ENCODE measurements at places on chromosomes 5 and 9. TPM values are rescaled to one million over a fixed set of nuclear protein-coding genes. Genes with fewer than 3 reads are reported as not detected.
A peak's percentile ranks its signal among the peaks of the same experiment; 100 is the strongest.

ADAMTSL2 gene
- total RNA-seq: 14.0 TPM

FGF18 gene
- total RNA-seq: 0.53 TPM

SMIM33 gene
- 0.76 TPM for total RNA-seq

DNA sequence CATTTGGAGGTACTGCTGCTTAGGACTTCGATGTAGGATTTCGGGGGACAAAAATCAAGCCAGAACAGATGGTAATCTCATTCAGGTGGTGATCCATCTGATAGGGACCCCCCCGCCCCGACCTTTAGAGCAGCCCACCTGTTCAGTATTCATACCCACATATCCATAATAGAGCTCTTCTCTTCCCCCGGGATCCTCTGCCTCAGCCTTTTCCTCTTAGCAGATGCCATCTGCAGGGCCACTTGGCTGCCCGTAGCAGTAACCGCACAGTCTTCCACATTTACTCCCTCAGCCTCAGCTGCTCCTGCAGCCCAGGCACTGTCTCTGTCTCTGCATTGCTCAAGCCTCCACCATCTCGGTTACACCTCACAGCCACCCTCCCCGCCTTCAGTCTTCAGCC, 65.8 kb upstream of the RARS1 start:
- DNase-seq: no peak

- DNase-seq: no peak
Observed at GRCh38 chr5:35117967-35118366, 70.2 kb upstream of the AGXT2 start.

DNA sequence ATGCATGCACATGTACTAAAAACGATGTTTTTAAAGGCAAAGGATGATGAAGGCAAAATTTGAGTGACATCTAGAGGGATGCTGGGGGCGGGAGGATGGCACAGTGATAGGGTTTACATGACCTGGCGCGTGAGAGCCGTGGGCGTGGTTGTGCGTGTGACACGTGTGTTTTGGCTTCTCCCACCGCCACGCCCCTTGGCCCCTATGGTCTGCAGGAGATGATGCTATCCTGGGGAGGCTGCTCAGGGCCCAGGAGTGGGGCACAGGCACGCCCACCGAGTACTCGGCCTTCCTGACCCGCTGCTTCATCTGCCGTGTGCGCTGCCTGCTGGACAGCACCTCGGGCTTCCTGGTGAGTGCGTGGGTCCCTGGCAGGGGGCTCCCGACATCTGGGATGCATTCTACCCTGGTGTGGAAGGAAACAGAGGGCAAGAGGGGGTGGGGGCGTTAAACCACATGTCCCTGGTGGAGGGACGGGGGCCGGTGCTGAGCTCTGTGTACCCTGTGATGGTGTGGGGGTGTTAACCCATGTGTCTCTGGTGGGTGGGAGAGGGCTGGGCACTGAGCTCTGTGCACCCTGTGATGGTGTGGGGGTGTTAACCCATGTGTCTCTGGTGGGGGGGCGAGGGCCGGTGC, 19.2 kb upstream of the EXOC3 start:
- DNase-seq: peak; percentile 24

GRCh38 chr5:1800472-1801221, 560 bp upstream of the NDUFS6 start:
- DNase-seq: no peak

GRCh38 chr9:68574150-68574549, 33.5 kb upstream of the TMEM252 start:
- no peak for DNase-seq
